ENCODE measurements at places on chromosomes 4 and X. TPM values are rescaled to one million over a fixed set of nuclear protein-coding genes. Genes with fewer than 3 reads are reported as not detected.

Gene FGF5
- total RNA-seq: 0.32 TPM

Gene ADH4
- total RNA-seq: not detected

Gene EIF2S3
- total RNA-seq: 328 TPM

Gene GPM6B
- total RNA-seq: 2.3 TPM

Gene SOX3
- total RNA-seq: not detected

Gene SPANXA2
- total RNA-seq: not detected

Measured in epithelial cell of umbilical artery (primary cell).